Anterior cingulate cortex (tissue), 58 donors: ENCODE measurements at places on chromosomes 2 and 18.

- DNase-seq, result no peak
Measured at GRCh38 chr2:161876416-161876815, 197.6 kb downstream of the DPP4 start.

- DNase-seq, result no peak
Measured at GRCh38 chr2:238418196-238418998, 8.3 kb upstream of the ASB1 start.

DNA sequence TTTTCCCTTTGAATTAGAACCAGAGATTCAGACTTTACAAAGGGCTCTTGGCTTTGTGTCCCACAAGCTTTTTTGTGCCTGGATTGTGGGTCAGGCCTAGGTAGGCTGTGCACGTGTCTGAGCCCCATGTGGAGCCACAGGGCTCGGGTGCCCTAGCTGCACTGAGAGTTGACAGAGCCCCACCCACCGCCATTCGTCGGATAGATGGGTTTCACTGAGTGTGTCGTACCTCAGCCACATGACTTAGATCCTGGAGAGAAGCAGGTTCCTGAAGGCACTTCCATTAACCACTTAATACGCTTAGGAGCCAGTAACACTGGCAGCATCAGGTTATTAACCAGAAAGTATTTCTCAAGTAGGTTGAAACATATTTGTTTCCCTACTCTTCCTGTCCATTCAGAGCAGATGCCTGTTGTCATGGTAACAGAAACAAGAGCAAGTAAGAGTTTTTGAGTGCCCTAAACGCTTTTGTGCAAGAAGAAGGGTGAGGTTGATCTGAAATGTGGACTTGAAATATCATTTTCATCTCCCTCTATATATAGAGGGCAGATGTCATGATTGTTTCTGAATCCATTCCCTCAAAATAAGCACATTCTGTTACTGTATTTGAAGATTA is 30.0 kb downstream of the ADCYAP1 start:
- DNase-seq, result no peak

GRCh38 chr2:170141865-170142264 is 36.1 kb upstream of the MYO3B start:
- no peak for DNase-seq

- DNase-seq, result no peak
Measured at GRCh38 chr18:3444954-3445353, 5.0 kb upstream of the TGIF1 start.

GRCh38 chr2:79887747-79888374 is 375.0 kb downstream of the CTNNA2 start:
- DNase-seq, result peak; percentile 8

DNA sequence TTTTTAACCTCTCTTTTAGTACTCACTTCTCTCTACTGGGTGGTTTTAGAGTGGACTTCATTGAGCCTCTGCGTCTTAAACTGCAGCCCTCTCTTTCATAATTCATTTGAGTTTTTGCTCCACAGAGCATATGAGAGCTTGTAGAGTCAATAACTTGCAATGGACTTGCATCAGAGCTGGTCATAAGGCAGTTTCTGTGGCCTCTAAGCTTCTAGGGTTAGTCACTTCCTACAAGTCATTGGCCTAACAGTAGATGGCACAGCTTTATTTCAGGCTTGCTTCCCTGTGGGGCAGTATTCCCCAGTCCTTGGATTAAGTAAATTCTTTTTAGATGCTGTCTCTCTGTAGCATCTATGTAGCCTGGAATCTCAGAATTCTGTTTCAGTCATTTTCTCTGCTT is 1435.7 kb downstream of the LRP1B start:
- no peak for DNase-seq

DNA sequence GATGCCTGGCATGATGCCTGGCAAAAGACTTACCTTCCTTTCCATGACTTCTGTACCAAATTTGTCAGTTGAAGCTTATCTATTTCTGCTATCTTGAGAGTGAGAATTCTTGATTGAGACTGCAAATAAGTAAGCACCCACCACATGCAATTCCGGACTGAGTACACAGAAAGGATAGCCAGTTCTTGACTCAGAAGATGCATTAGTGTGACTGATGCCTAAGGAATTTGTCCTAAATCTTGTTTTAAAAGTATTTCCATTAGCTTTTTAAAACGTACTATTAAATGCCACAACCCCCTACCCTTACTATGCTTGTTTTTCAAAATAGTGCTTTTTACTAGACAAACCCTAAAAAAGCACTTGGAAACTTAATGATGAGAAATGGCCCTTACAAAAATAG is 545 bp downstream of the MPP4 start:
- DNase-seq, result no peak

GRCh38 chr2:61633250-61633649 is 95.1 kb upstream of the XPO1 start:
- DNase-seq, result no peak

GRCh38 chr18:74278058-74278457 is 13.7 kb downstream of the CYB5A start:
- no peak for DNase-seq

DNA sequence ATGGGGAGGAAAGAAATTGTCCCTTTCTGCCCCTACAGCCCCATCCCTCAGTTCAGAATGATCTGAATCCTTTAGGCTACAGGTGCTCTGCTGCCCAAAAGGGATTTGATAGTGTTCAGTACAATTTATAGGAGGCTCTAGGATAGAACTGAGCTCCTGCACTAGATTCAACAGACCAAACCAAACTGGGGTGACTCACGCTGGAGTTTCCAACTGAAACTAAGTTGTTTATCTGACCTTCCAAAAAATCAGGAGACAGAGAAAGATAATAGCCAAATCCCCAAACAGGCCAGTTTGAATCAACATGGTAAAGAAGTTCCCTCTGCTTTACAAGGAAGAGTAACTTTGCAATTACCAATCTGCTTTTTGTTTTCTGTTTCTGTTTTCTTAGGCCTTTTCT is 72.7 kb upstream of the MBOAT2 start:
- no peak for DNase-seq

GRCh38 chr2:229725716-229726574 is 11.6 kb upstream of the DNER start:
- no peak for DNase-seq

DNA sequence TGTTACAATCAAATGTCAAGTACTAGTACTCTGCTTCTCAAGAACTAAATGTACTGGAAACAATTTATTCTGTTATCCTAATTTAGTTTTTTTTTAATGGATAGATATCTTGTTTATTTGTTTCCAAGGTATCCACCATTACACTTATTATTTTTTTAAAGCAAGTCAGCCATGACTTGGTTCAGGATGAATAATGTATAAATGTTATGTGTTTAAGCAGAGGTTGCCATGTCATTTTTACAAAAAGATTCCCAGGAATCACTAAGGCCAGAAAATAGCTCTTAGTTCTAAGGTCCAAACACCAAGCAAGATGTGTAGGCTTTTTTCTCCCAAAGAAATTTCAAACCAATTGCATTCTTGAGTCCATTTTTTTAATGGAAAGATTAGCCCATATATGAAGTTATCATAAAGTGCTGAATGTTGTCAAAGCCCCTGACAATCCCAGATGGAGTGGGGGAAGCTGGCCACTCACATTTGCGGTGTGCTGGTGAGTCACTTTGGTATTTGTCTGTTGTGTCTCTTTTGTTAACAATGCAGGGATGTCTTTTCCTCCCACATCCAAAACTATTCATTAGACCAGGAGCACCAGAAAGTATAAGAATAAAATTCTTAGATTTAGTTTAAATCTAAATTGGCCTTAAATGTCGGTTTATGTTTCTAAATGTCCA is 158.9 kb downstream of the COL6A3 start:
- DNase-seq, result no peak

DNA sequence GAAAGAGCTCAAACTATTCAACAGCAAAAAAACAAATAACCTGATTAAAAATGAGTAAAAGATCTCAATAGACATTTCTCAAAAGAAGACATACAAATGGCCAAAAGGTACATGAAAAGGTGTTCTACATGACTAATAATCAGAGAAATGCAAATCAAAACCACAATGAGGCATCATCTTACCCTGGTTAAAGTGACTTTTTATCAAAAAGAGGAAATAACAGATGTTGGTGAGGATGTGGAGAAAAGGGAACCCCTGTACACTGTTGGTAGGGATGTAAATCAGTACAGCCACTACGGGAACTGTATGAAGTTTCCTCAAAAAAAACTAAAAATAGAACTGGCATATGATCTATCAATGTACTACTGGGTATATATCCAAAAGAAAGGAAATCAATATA is 39.8 kb upstream of the TMEM163 start:
- DNase-seq, result no peak

DNA sequence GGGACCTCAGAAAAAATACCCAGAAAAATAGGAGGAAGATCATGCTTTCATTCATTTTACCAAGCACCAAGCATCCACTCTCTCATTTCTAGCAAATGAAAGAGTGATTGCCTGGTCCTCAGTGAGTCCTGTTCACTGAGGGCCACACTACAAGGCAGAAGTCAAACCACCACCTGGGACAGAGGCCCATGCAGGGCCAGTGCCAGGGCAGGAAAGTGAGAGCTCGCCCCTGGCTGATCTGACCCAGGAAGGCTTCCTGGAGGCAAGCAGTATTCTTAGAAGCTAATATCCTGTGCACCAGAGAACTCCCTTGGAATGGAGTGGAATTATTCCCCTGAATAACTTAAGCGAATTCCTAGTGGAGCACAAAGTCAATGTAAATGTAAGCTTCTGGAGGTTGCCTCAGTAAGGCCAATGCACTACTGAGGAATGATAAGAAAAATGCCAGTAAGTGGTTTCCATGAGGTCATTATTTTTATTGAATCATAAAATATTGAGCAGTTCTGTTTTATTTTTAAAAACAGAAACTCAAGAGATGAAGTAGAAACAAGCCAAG is 191.6 kb upstream of the ID2 start:
- no peak for DNase-seq

- no peak for DNase-seq
Measured at GRCh38 chr2:115635430-115635829, 1193.0 kb downstream of the DPP10 start.

- DNase-seq, result no peak
Measured at GRCh38 chr2:70431716-70432347, 121.8 kb downstream of the TGFA start.

GRCh38 chr18:59249199-59249774 is 24.0 kb downstream of the RAX start:
- no peak for DNase-seq

- no peak for DNase-seq
Measured at GRCh38 chr2:240060977-240061591, 7.8 kb upstream of the OR6B3 start.

DNA sequence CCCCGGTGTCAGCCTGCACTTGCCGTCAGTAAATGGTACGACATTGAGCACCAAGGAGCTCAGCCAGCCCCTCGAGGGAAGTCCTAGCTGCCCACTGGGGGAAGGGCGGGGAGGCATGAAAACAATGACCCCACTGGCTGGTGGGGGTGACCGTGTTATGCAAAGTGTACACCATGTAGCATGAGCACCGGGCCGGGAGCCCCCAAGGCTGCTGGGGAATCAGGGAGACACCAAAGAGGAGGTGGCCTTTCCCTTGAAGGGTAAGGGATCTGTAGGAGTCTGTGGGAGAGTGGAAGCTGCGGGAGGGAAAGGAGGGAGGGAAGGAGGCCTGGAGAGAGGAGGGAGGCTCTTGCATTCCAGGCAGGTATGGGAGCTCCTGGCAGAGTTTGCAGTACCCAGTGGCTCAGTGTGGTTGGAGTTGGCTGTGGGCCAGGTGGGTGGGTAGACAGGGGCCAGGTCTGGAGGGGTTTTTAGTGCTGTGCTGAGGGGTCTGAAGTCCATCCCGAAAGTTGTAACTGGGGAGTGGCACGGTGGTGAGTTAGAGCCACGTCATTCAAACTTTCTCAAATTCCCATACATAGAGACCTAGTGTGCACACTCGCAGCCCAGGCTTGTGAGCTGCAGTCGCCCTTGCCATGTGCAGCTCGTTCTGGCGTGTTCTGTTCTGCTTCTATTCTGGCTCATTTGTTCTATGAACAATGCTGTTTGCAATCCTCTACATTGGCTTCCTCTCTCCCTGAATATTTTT is 22.4 kb downstream of the RRM2 start:
- DNase-seq, result no peak

- no peak for DNase-seq
Measured at GRCh38 chr18:58347135-58347534, 281.8 kb downstream of the ALPK2 start.

DNA sequence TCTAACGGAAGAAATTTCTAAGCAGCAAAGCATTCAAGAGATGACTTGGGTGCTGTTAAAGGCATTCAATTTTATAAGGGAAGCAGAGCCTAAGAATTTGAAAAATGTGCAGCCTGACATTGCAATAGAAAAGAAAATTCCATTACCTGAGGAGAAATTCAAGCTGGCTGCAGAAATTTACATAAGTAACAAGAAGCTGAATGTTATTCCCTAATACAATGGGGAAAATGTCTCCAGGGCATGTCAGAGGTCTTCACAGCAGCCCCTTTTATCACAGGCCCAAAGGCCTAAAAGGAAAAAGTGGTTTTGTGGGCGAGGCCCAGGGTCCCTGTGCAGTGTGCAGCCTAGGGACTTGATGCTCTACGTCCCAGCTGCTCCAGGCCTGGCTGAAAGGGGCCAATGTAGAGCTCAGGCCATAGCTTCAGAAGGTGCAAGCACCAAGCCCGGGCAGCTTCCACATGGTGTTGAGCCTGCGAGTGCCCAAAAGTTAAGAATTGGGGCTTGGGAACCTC is 306.7 kb downstream of the RDH14 start:
- DNase-seq, result no peak

GRCh38 chr2:207530160-207531031 is 634 bp downstream of the CREB1 start:
- peak; percentile 34 for DNase-seq

GRCh38 chr2:64643838-64644457 is 9.8 kb downstream of the SERTAD2 start:
- DNase-seq, result no peak

DNA sequence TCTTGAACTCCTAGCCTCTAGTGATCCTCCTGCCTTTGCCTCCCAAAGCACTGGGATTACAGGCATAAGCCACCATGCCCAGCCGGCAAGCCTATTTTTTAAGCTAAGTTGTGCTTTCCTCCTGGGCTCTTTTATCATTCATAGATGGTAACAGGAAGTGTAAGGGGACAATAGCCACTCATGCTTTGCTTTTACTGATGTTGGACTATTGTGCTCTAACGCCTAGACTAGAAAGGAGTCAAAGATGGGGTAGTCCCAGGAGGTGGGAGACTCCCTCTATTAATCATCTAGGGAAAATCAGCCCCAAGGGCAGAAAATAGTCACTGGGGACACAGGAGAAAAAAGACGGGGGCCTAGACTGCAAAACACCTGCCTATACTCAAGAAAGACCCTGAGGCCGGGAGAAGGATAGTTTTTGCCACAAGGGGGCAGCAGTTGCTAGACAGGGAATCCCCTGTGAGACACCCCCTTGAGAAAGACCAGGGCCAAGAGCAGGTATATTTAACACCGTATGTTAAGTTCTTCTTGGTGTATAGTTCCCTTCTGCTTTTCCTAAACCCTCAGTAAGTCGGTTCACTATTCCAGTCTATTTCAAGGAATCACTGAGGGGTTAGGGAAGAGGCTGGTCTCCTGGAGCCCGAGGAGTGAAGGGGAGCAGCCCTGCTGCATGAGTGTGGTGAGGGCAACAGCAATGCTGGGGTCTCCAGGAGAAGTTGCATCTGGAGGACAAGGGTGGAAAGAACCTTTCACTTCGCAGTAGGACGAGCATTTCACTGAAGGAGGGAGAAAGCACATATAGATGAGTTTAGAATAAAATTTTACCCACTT is 2.1 kb upstream of the CXCR1 start:
- no peak for DNase-seq
